Amniotic stem cell (primary cell): ENCODE measurements at places on chromosomes 4 and X.

DNA sequence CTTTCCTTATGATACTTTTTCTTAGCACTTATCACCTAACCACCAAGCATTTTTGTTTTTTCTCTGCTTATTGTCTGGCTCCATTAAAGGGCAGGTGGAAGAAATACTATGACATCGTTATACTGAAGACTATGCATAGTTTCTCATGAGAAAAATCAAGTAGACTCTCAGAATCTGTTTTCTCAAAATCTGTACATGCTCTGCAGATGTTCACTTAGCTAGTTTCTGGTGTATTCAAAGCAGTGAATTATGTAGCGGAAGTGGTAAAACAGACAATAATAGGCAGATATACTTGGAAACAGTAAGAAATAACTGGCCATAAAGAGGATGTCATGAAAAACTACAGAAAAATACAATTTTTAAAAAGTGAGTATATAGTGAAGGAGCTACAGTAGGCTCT, 146.0 kb downstream of the STIM2 start:
- DNase-seq, result no peak

- no peak for DNase-seq
Observed at GRCh38 chr4:77052352-77052751, 23.4 kb downstream of the CCNI start.

GRCh38 chrX:24285082-24285481, 28.8 kb downstream of the SUPT20HL2 start:
- no peak for DNase-seq

- DNase-seq, result no peak
Observed at GRCh38 chr4:140497747-140498636, at the start of gene MGAT4D. Gene MGAT4D, minus strand, starts transcription at chr4:140498293. Its CDS starts 71 bp downstream, at chr4:140498222.

DNA sequence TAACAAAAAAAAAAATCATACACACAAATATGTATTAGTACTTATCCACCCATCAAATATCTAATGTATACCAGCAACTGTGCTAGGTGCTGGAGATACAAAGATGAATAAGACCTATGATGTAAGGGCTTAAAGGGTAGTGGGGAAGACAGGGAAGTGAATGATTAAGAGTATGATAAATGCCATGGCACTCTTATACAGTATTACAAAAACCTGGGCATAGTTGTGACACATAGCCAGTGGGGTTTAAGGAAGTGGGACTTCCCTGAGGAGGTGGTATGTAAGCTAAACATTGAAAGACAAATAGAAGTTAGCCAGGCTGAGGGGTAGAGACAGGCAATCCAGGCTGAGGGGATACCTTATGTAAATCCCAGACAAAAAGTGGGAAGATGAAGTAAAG, 23.5 kb downstream of the CHM start:
- DNase-seq, result no peak

DNA sequence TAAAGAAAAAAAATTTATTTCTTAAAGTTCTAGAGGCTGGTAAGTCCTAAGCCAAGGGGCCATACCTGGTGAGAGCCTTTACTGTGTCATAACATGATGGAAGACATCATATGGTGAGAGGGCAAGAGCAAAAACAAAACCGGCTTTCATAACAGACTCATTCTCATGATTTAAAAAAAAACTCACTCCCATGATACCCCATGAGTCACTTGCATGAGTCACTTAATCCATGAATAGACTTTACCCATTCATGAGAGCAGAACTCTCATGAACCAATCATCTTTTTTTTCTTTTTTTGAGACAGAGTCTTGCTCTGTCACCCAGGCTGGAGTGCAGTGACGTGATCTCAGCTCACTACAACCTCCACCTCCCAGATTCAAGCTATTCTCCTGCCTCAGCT, 369.7 kb upstream of the DIAPH2 start:
- DNase-seq, result no peak

DNA sequence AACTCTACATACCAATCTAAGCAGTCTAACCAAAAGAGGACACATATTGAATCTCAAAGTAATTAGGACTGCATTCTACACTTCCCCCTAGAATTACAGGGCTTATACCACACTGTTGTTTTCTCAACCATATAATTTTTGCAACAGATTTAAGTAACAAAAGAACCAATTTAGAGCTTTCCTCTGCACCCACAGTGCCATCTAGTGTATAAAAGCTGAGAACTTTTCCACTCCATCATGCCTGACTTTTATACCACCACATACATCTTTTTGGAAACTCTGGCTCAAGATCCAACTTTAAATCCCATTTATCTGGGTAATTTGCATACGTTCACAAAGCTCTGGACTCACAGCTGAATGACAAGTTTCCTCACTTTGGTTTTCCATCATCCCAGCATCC, 99.5 kb downstream of the EFHC2 start:
- DNase-seq, result peak; percentile 14

DNA sequence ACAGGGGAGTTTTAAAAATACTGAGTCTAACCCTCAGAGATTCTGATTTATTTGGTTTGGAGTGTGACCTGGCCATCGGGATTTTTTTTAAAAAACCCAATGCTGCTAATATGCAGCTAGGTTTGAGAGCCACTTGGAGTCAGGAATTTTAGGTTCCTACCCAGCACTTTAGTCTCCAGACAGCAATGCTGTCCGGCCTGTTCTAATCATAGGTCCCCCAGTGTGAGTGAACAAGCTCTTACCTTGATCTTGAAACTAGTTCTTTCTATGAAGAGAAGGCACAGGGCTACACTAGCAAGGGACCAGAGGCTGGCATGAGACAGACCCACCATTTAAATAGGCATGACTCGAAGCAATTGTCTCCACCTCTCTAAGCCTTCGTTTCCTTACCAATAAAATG, 103.5 kb downstream of the SMIM20 start:
- DNase-seq, result no peak

GRCh38 chr4:183335369-183335940, 13.2 kb upstream of the CLDN24 start:
- DNase-seq, result peak; percentile 53

DNA sequence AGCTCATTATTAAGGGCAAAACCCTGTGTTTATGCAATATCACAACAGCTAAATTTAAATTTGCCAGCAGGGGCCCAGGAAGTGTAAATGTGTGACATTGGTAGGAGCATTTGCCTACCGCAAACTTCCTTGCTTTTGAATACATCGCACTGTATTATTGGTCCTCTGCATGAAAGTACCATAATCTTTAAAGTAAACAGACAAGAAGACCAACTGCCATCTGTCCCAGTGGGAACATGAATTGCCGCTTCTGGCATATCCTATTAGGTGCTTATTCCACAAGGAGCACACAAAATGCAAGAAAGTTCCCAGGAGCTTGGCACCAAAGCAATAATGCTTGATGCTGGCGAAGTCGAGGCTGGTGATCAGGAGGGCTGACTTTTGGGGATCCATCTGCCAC, 51.3 kb downstream of the SOD3 start:
- no peak for DNase-seq

- DNase-seq, result no peak
Observed at GRCh38 chr4:2617955-2618354, 81.5 kb downstream of the FAM193A start.

- no peak for DNase-seq
Observed at GRCh38 chrX:25125483-25125882, 109.7 kb upstream of the ARX start.

- no peak for DNase-seq
Observed at GRCh38 chr4:139709660-139710059, 44.0 kb downstream of the MGST2 start.

GRCh38 chr4:38334791-38335190, 329.2 kb upstream of the KLF3 start:
- DNase-seq, result no peak

DNA sequence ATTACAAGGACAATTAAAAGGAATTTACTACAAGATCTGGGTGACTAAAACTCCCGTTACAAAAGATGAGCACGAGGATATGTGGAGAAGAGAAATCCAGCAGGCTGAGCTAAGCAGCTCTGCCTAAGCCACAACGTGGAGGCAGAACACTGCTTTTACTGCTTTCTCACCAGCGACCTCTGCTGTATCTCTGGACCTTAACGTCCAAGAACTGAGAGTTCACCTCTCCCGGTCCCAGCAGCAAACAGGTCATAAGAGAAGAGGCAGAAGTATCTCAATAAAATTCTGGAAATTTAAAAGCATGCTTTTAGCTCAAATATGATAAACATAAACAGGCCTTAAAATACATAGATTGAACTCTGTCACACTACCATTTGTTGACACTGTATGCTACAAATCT, 81.0 kb downstream of the ADGRA3 start:
- DNase-seq, result no peak
